AG20443 (cell line): ENCODE measurements at places on chromosomes 1 and 21.

- DNase-seq: peak; percentile 67
Measured at GRCh38 chr1:192559115-192560006, 16.2 kb upstream of the RGS1 start.

DNA sequence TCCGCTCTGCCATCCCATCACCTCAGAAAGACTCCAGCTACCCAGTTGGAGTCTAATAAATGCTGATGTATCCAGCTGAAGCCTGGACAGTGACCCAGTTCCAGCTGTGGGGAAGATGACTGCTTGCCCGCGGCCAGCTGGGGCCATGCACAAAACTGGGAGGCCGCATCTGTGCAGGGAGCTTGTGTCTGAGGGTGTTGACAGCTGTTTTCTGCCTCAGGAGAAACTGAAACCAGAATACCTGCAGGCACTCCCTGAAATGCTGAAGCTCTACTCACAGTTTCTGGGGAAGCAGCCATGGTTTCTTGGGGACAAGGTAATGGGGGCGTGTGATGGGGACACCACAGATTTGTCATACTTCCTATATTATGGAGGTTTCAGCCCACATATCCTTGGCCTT is 3.2 kb downstream of the GSTM2 start:
- DNase-seq: no peak

DNA sequence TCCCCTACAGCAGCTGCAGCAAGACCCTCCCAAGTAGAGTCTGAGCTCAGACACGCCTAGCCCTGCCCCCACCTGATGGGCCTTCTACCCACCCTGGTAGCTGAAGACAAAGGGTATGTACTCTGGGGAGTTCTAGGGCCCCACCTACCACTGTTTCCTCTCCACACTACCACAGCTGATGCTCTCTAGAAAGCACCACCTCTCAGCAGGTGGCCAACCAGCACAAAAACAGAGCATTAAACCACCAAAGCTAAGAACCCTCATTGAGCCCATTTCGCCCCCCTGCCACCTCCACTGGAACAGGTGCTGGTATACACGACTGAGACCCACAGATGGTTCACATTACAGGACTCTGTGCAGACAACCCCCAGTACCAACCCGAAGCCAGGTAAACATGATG is 258.9 kb downstream of the SETD4 start:
- no peak for DNase-seq

GRCh38 chr1:192235127-192235526 is 76.9 kb downstream of the RGS18 start:
- no peak for DNase-seq

DNA sequence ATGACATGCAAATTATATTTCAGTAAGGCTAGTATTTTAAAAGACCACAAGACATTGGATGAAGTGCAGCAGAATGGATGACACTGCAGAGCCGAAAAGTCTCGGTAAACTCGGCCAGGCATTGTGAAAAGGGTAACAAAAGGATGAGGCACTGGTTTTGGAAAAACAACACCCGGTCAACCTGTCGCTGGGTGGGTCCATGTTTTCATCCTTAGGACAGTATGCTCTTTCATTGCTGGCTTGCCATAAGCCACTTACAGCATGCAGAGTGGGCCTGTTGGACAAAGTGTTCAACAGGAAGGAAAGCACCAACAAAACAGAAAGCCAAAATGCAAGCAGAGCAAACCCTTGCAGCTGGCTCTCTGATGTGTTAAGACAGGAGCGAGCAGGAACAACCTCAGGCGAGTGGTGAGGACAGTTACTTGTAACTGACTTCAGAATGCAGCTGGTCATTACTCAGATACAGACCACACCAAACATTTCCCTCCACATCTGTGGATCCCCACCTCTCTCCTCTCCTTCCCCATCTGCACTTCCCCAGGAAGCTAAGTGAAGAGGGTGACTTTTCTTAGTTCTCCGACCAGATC is 2.9 kb upstream of the RCAN1 start:
- DNase-seq: no peak

GRCh38 chr1:54095546-54096226 is 42.3 kb downstream of the TCEANC2 start:
- no peak for DNase-seq

DNA sequence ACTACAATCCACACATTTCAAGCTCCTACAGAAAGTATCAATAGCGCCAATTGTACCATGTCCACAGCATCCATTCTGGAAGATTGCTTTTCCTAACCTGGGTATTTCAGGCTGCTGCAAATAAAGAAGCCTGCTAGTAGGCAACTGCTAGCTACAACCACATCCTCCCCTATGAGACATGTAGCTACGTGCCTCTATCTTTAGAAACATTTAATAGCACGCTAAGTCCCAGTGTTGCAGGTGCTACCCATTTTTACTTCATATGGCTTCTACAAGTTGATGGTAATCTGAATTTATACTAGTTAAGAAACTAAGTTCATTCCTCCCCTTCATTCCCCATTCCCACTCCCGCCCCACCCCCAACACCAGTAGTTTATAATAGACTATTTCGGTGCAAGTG is 7.4 kb upstream of the AMPD1 start:
- no peak for DNase-seq

- DNase-seq: no peak
Measured at GRCh38 chr1:5099558-5099957, 445.1 kb downstream of the AJAP1 start.

GRCh38 chr21:41965461-41966013 is 11.7 kb upstream of the C2CD2 start:
- DNase-seq: no peak

DNA sequence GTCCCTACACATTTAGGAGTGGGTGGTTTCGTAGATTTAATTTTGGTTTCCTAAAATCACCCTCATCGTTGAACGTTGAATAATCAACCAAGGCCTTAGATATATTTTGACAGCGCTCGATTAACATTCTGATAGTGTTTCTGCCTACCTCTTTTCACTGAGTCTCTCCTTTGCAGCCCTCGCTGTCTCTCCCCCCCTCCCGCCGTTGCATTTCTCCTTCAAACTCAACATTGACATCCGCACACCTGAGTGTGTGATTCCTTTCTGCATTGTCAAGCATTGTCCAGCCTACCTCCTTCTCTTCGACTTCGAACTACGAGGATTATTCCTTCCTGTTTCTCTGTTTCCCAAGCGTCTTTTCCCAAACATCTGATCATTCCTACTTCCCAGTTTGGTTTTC is 1.8 kb upstream of the ADAMTS1 start:
- no peak for DNase-seq

DNA sequence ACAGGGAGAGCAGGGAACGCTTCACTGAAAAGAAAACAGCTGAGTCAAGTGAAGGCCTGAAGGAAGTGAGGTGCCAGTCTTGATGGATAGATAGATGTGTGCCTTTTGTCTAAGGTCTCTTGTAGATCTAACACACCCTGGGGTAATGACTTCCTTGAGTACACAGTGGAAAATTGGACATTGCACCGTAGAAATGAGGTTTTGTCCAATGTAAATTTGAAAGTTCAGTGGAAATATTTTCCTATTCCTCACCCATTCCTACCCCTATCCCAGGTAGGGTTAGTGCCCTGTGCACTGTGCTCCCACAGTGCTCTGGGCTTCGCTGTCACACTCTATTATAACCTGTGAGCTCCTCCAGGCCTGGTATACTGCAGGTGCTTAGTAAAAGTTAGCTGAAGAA is 24.3 kb downstream of the ZMYND12 start:
- DNase-seq: no peak

DNA sequence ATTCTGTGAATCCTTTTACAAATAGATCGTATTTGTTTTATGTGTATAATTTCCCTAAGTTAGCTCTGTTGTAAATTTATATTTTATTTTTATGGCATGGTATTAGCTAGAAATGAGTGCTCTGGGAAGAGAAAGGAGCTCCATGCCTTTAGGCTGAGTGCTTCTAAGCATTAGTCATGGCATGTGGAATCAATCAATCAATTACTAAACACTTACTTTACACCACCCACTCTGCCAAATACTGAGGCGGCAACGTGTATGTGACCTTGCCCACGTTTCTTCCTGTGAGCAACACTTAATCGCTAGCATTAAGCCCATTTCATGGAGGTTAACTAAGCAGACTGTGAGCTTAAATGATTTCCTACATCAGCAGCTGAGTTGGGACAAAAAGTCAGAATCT is 7.2 kb upstream of the BECN2 start:
- peak; percentile 85 for DNase-seq

GRCh38 chr1:13682444-13682843 is 17.5 kb upstream of the PRDM2 start:
- DNase-seq: no peak

GRCh38 chr1:5815716-5816115 is 176.5 kb downstream of the NPHP4 start:
- DNase-seq: no peak

DNA sequence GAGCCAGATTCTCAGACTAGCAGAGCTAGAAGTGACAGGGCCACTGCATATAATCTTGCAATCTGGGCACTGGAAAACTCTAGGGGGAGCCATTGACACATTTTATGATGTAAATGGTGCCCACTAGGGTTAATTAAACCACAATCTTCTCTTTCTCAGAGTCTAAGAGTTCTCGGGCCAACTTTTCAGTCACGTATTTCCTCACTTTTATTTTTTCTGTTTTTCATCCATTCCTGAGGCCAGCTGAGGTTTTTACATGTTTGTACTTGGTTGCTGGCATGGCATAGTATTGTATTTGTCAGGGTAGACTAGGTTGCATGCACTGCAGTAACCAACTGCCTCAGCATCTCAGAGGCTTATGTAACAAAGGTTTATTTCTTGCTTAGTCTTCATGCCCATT is 138.2 kb downstream of the ZNF326 start:
- no peak for DNase-seq

GRCh38 chr1:230661976-230662375 is 19.7 kb downstream of the COG2 start:
- no peak for DNase-seq

GRCh38 chr1:9732123-9732971 is 80.8 kb downstream of the PIK3CD start:
- no peak for DNase-seq

DNA sequence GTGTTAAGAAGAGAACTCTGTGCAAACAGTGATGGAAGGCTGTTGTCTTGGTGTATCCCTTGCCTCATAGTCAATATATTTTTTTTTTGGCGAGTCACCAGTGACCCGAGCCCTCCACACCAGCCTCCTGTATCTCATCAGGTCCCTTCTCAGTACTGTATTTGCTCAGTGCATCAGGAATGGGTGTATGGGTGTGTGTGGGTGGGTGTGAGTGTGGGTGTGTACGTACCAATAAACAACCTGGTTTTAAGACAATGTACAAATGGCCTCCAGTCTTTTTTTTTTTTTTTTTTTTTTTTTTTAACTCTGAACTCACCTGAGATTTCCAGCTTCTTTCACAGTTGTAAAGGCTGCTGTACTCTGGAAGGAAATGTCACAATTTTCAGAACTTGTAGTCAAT is 7.3 kb downstream of the MYOG start:
- no peak for DNase-seq

GRCh38 chr1:5225707-5226704 is 571.6 kb downstream of the AJAP1 start:
- DNase-seq: no peak

GRCh38 chr1:85572574-85572973 is 8.0 kb upstream of the CCN1 start:
- DNase-seq: no peak

- DNase-seq: peak; percentile 83
Measured at GRCh38 chr1:168623003-168623828, 46.8 kb downstream of the XCL1 start.

DNA sequence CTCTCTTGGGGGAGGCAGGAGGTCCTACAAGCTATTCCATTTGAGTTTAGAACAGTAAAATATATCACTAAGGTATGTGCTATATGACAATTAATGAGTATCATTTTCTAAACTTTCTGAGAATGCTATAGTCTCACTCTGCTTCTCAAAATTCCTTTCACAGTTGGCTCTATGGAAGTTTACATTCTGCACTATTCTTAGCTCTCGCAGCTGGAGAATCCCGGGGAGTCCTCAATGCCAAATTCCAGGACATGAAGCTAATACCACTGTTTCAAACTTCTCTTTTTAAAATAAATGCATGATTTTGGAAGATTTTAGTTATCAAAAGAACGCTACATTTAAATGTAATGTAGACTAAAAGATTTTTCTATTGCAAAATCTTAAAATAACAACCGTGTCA is 22.4 kb upstream of the PALMD start:
- no peak for DNase-seq

DNA sequence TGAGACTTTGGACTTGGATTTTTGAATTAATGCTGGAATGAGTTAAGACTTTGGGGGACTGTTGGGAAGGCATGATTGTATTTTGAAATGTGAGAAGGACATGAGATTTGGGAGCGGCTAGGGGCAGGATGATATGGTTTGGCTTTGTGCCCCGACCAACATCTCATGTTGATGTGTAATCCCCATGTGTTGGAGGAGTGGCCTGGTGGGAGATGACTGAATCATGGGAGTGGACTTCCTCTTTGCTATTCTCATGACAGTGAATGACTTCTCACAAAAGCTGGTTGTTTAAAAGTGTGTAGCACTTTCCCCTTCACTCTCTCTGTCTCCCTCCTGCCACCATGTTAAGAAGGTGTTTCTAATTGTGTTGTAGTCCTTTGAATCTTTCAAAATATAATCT is 9.3 kb upstream of the PHGDH start:
- peak; percentile 44 for DNase-seq

DNA sequence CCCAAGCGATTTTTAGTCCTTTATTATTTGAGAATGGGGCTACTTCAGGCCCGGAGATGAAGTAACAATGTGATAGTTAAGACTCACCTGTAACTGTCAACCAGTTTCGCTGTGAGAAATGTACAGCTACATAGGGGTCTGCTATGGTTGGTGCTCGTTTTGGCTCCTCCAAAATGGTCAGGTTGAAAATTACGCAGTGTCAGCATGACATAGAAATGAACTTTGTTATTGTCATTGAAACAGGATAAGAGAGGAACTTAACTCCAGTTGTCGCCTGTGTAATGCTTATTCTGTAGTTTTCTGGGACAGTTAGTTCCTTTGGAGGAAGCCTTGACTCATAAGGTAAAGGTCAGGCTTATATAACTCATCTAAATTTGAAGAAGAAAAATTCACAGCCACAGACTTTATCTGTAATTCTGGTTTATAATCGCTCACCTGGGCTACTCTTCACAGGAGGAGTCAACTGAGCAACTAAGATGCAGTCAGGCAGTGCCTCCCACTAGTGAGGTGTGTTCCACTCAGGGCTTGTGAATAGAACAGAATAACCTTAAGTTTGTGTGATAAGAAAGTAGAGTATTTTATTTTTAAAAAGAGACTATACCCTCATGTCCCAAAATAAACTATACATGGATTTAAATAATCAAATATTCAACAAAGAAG is 130.9 kb downstream of the CD247 start:
- DNase-seq: no peak

- peak; percentile 71 for DNase-seq
Measured at GRCh38 chr1:201309416-201309815, 26.1 kb downstream of the PKP1 start.

GRCh38 chr1:224407571-224408293 is 26.9 kb downstream of the WDR26 start:
- DNase-seq: no peak

- peak; percentile 23 for DNase-seq
Measured at GRCh38 chr1:232274236-232274855, 355.6 kb downstream of the SIPA1L2 start.

GRCh38 chr1:24303600-24303999 is 15.6 kb upstream of the GRHL3 start:
- no peak for DNase-seq
